Fibroblast of skin of right biceps (primary cell): ENCODE measurements at places on chromosomes 3 and 15.

DNA sequence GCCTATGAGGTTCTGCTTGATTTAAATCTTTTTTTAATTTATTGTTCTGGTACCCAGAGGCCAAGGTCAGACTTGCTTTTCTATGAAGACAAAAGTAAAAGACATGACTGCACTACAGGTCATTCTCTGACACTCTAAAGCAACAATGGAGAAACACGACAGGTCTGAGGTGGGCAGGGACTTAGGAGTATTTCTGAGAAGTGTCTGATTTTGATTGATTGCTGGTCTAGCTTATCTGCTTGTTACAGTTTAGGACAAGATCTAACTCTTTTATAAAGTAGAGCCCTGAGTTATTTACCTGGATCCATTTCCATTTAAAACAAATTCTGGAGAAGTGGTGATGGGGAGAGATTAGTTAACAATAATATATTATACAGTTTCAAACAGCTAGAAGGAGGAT is 115.2 kb upstream of the STT3B start:
- no peak for DNase-seq

DNA sequence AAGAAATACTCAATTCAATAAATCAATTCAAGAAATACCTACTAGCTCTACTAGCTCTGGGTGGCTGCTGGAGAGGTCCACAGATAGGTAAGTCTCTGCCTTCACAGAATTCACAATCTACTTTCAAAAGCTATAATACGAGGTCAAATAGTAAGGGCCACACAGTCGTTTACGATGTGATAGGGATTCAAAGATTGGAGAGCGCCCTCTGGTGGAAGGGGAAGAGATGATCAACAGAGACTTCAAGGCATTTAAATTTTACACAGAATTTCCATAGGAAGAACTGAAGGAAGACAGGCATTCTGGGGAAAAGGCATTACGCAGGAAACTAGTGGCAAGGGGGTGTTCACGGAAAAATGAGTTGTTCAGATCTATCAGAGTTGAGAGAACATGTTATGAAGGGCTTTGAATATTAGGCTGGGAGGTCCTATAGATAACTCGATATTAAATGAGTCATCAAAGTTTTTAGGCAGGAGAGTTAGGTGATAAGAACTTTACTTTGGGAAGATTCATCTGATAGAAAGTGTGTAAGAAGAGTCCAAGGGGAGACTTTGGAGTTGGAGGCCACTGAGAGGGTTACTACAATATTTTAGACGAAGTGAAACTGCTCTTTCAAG is 128.8 kb downstream of the FRMD5 start:
- peak; percentile 72 for DNase-seq

- no peak for DNase-seq
These were observed 82.6 kb upstream of the TRIM42 start for GRCh38 chr3:140595295-140595694.

GRCh38 chr3:53035825-53036619 is 9.9 kb downstream of the SFMBT1 start:
- no peak for DNase-seq

- DNase-seq = peak; percentile 66
These were observed 109.4 kb upstream of the SMAD3 start for GRCh38 chr15:66955871-66956585.

- DNase-seq = no peak
These were observed 88.6 kb downstream of the OPA1 start for GRCh38 chr3:193681631-193682030.

DNA sequence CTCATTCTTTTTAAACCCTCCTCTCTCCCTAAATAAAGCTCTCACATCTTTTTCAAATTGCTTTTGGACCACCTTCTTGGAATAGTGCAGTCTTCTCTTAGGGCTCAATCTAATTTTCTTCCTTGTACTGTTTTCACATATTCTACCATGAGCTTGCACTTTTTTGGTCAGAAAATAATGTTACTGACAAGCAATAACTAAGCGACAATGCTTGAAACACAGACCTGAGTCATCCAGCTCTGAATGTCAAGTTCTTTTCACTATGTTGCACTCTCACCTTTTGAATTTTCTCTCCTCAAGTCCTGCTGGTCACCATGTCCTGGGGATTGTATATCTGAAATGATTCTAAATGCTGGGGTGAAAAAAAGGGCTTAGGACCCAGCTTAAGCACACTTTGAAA is 8.9 kb downstream of the TNFAIP8L3 start:
- no peak for DNase-seq
